ENCODE measurements at places on chromosomes 3 and 15.

DNA sequence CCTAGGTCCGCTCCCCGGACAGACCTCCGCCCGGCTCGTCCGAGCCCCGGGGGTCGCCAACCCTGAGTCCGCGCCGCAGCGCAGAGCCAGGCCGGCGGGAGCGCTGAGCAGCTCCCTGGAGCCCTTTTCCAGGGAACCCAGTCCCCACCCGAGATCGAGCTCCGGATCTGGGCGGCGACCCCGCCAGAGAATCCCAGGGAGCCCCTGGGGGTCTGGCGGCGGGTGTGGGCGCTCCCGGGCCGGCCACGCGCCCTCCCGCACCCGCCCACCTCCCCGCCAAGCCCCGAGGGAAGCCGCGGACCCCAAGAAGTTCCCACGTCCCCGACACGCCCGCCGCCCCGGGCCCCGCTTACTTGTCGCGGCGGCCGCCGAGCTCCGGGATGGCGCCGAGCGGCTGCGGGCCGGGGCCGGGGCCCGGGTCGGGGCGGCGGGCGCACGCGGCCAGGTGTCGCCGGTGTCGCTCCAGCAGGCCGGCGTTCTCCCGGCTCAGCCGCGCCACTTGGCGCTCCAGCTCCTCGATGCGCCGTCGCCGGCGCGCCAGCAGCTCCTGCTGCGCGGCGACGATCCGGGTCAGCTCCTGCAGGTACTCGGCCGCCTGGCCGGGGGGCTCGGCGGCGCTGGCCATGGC is 137.7 kb downstream of the NUP210 start:
- no peak for DNase-seq

GRCh38 chr3:72665701-72666446 is 182.4 kb downstream of the SHQ1 start:
- no peak for DNase-seq

GRCh38 chr3:169150920-169151319 is 512.6 kb downstream of the MECOM start:
- peak; percentile 25 for DNase-seq

GRCh38 chr3:12194209-12194608 is 35.5 kb upstream of the TIMP4 start:
- DNase-seq: peak; percentile 91

GRCh38 chr3:34346656-34347055 is 548.2 kb downstream of the PDCD6IP start:
- no peak for DNase-seq

DNA sequence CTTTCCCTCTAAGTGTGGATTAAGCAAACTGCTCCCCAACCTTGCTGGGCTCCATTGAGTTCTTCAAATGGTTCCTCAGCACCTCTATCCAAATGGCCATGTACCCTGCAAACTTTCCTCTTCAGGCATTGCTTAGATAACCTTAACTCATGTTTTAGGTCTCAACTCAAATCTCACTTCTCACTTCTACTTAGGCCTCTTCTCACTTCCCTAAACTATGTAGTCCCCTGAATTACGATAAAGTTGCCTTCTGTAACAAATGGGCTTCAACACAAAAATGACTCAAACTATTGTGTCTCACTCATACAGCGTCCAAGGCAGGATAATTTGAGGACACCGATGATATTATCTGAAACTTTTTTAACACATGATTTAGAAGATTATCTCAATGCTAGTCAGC is 62.4 kb upstream of the STAC start:
- DNase-seq: no peak

- peak; percentile 81 for DNase-seq
Measured at GRCh38 chr3:99842826-99843589, 25.3 kb downstream of the CMSS1 start.

DNA sequence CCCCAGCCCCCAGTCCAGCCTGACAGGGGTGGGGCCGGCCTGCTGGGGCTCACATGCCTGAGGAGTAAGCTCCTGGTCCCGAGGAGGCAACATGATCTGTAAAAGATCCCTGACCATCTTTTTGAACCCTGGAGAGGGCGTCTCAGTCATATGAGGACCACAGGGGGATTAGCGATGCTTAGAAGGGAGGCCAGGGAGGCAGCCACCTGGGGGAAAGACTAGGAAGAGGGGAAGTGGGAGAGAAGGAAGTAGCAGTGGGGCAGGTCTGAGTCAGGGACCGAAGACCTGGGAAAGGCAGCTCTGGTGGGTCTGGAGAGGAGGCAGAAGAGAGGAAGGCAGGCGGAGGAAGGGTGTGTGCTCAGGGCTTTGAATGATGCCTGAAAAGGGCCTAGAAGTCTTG is 18.9 kb downstream of the PIF1 start:
- no peak for DNase-seq

- no peak for DNase-seq
Measured at GRCh38 chr3:196063049-196063448, 18.8 kb downstream of the TFRC start.

- DNase-seq: no peak
Measured at GRCh38 chr3:14305324-14305723, 97.1 kb upstream of the SLC6A6 start.

DNA sequence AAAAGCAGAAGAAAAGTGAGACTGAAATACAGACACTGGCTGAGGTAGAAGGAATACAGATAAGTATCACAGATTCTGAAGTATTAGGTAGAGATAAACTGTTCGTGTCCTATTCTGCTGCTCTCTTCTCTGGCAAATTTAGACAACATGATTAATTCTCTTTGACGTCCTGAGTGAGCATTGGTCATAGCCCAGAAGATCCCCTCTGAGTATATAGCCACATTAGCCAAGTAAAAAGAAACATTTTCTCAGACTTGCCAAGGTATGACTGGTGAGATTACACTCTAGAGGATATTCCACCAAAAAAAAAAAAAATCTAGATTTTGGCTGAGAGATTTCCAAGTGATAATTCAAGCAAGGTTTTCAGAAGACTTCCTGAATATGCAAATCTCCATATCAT is 111.4 kb upstream of the ALCAM start:
- DNase-seq: peak; percentile 75

GRCh38 chr3:127209840-127210653 is 17.1 kb downstream of the PRR23E start:
- no peak for DNase-seq

DNA sequence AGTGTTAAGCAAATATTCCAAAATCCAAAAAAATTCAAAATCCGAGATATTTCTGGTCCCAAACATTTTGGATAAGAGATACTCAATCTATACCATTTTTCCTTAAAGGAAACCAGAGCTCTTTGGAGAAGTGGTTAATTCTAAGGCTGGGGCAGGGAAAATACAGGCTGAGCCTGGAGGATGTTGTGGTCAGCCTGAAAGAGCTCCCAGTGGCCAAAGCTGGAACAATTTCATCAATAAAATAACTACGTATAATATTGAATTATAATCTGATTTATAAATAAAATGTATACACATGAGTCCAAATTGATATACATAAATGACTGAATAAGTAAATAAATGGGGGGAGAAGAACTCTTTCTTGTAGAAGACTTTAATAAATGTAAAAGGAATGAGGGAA is 24.6 kb downstream of the PPARG start:
- no peak for DNase-seq

DNA sequence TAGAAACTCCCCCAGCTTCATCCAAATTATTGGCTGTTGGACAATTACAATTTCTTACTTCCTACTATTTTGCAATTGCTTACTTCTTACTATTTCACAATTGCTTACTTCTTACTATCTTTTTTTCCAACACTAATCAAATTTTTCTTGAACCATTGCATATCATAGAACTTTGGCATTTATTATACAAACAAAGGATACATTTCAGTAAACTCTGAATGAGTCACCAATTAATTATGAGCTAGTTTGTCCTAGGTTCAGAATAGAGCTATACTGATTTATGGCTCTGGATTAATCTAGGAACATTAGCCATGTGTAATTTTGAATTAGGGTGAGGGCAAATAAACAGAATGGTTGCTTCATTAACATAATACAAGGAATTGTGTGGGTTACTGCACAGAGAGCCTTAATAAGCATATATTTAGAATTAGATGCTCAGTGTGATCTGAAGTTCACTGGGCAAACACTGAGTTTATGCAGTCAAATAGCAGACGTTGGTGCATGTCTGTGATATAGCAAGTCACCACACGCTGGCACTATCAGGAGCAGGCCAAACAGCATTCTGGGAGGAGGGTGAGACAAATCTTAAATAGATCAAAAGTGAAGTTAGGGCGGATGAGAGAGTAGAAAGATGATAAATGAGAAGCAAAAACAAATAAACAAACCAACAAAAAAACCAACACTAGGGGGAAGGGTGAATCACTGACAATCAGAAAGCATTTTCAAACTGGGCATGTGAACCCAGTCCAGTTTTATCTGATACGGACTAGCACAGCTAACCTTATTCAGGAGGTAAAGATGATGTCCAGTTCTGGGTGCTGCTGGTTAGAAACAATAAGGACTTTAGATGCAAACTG is 21.5 kb downstream of the GABRR3 start:
- no peak for DNase-seq

DNA sequence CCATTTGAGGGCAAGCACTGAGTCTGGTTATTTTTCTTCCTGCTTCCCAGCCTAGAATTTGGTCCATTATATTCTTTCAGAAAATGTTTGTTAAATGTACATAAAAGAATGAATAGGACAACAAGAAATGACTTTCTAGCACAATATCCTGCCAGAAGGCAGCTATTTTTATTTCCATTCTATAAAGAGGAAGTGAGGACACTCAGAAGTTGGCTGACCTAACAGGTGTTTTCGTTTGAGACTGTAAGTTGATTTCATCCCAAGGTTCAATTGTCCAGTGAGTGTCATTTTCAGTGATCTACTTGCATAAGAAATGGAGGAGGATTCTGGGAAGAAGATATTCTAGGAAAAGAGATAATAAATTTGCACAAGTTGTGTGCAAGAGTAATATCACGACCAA is 191.9 kb upstream of the POU1F1 start:
- no peak for DNase-seq

DNA sequence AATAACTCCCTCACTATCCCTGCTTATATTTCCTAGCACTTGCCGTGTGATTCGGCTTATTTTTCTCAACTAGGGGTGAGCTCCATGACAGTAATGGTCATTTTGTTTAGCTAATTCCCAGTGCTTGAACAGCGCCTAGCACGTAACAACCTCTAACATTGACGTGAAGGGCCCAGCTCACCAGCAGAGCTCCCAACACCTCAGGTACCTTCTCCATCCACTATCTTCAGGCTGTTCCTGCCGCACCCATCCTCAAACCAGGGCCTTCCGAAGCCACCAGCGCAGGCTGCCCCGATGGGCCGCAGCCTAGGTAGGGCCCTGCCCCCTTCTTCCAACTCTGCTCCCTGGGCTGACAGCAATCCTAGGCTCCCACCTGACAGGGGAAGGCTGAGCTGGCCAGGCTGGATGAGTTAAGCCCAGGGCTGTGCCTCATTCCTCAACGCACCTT is 751 bp upstream of the RPS17 start:
- peak; percentile 35 for DNase-seq

DNA sequence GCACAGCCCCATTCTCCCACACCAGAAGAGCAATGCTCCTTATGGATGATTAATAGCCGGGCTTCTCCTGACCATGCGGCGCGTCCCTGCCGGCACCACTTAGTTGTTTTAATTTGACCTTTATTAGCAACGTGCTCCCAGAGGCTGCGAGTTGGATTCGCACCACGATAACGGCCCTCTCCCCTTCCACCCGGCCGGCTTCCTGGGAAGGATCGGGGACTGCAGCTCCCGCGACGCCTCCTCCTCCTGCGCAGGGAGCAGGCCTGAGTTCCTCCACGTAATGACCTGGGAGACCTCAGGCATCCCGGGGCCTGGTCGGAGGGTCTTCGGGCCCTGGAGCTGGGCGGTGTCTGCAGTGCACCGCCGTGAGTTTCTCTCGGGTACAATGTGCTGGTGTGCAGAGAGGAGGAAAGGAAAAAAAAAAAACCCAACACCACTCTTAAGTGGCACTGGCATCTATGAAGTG is 243.3 kb upstream of the TOPAZ1 start:
- no peak for DNase-seq

All from fibroblast of the aortic adventitia (primary cell).